Spinal cord (tissue), 10 donors: ENCODE measurements at places on chromosomes 3 and 15.
A peak's percentile ranks its signal among the peaks of the same experiment; 100 is the strongest.

DNA sequence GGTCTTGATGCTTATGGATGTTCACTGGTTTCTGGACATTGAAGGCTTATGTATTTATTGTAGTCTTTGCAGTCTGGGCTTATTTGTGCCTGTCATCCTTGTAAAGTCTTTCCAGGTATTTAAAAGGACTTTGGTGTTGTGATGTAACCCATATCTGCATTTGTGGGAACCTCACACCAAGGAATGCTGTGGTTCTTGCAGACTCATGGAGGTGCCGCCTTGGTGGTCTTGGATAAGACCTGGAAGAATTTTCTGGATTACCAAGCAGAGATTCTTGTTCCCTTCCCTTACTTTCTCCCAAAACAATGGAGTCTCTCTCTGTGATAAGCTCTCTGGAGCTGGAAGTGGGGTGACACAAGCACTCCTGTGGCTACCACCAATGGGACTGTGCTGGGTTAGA lies 363.5 kb upstream of the NECTIN3 start:
- DNase-seq, result no peak

GRCh38 chr3:102036472-102036871 lies 187.2 kb downstream of the NFKBIZ start:
- DNase-seq, result no peak

- DNase-seq, result no peak
These were observed 175.6 kb upstream of the ATP10A start for GRCh38 chr15:26038693-26039092.

DNA sequence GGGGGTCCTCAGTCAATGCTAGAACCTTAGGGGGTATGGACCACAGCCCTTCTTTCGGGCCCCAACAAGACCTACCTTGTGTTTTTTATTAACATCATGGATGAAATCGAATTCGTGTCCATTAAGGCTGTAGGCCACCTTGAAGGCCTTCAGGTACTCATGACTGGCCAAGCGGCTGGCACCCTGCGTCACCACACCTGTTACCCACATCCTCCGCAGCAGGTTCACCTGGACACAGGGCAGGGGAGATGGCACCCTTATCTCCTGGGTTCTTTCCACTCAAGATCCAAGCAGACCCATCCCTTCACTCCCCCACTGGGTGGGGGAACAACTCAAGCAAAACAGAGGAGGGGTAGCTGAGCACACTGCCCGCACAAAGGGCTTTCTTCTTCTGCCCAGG lies 6.6 kb downstream of the MFGE8 start:
- DNase-seq, result no peak

GRCh38 chr3:87046241-87046640 lies 55.3 kb upstream of the VGLL3 start:
- DNase-seq, result no peak

- no peak for DNase-seq
These were observed 153.5 kb downstream of the UACA start for GRCh38 chr15:70609889-70610288.

- no peak for DNase-seq
These were observed 125.5 kb downstream of the RAB11A start for GRCh38 chr15:65994832-65995231.

DNA sequence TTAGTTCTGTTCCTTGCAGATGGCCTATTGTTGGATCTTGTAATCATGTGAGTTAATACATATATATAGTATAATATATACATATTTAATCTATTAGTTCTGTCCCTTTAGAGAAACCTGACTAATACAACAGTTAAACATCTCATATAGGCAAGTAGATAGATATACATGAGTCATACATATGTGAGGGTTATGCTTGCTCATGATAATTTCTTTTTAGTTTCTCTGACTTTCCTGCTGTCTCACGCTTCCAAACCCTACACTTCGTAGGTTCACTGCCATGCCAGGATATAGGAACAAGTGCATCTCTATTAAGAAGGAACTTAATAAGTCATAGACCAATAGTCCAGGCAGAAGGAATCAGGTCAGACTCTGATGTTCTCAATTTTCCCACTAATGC lies 16.8 kb upstream of the CLDN16 start:
- no peak for DNase-seq

DNA sequence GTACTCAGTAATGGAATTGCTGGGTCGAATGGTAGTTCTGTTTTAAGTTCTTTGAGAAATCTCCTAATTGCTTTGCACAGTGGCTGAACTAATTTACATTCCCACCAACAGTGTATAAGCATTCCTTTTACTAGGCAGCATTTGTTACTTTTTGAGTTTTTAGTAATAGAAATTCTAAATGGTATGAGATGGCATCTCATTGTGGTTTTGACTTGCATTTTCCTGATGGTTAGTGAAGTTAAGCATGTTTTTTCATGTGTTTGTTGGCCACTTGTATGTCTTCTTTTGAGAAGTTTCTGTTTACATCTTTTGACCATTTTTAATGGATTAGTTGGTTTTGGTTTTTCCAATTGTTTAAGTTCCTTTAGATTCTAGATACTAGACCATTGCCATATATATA lies 28.4 kb downstream of the TP63 start:
- DNase-seq, result no peak

- no peak for DNase-seq
These were observed 87.7 kb downstream of the DNASE1L3 start for GRCh38 chr3:58122936-58123700.

GRCh38 chr15:52803467-52804306 lies 13.6 kb upstream of the ONECUT1 start:
- DNase-seq, result no peak

- DNase-seq, result no peak
These were observed 23.6 kb downstream of the SERPINI2 start for GRCh38 chr3:167450195-167450594.

DNA sequence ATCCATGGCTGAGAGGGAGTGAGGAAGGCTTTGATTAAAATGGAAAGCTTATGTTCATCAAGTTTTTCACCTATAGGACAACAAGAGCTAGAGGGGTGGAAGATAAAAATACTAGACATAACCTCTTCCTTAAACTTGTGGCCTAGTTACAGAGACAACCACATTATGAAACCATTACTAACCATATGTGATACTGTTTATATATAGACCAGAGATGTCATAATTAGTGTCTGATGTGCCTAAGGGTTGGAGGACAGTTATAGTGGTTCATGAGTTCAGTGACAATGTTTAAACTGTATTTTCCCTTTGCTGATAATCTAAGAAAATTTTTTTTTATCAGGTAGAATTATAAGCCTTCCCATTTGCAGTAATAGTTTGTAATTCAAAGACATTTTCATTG lies 23.7 kb downstream of the PHLDB2 start:
- DNase-seq, result no peak

DNA sequence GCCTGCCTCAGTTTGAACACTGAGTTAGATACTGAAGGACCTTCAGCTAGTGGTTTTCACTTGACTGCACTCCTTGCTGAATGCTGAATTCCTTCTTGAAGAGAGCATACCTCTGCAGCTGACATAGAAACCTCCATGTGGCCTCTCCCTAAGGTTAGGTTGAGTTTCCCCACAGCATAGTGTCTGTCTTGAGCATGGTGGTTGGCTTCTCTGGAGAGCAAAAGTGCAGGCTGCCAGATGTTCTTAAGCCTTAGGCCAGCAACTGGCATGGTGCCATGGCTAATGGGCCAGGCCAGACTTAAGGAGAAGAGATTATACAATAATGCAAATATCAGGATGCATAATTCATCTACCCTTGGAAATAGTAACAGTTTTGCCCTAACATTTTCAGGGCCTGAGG lies 545.6 kb upstream of the ZNF385D start:
- DNase-seq, result no peak

DNA sequence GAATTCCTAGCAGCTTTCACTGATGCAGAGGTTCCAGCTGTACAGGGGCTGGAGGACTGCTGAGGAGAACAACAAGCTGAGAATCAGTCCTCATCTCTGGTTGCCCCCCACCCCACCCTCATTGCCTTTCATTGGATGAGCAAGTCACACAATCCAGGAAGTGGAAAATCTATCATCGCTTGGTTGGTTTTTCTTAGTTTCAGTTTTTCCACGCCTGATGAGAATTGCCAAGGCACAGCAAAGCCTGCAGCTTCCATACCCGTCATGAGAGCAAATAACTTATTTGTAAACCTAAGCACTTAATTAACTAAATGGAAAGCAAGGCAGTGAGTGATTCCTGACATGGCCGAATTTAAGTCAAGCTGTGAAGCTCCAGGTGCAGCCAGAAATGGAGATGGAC lies 21.4 kb upstream of the LIPC start:
- no peak for DNase-seq

DNA sequence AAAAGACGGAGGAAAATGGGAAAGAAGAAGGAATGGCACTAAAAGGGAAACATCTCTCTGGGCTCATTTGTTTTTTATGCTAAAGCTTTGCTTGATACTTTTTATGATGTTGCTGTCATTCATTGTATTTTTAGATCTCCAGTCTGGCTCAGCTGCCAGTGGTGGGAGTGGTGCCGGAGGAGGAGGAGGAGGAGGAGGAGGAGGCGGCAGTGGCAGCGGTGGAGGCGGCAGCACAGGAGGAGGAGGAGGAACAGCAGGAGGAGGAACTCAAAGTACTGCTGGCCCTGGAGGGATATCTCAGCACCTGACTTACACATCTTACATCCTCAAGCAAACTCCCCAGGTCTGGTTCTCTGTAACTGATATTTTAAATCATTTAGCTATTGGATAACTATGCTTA lies 49.6 kb downstream of the MAP6D1 start:
- DNase-seq, result no peak

DNA sequence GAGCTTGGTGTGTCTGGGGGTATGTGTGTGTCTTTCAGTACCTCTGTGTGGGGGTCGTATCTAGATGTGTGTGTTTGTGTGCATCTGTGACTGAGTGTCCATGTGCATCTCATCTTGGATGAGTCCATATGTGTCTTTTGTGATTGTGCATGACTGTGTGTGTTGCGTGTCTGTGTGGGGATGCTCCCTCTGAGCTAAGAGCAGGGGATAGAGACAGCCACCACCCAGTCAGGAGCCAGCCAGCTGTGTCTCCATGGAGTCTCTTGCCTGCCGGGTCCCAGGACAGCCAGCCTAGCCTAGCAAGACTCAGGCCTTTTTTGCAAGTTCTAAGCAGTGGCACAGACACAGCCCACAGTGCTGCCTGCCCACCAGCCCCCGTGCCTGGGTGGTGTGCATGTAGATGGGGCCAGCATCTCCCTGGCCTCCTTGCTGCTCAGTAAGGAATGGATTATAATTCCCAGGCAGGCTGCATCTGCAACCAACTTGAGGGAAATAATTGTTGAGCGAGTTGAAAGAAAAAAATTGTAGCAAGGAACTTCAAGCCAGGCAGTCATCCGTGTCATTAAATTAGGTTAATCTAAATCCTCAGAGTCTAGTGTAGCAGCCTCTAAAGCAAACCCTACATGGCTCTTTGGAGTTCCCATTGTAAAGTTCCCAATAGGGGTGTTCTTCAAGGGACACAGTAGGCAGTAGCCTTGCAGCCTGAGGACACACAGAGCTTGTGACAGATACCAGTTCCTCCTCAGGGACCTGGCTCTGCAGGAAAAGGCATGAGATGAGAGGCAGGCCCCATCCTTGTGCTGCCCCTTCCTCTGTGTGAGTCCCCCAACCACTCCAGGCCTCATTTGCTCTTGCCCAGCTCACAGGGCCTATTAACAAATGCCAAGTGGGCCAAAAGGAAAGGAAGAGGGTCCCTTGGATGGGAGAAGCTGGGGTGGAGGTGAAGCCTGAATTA lies 35.9 kb upstream of the MRPS22 start:
- DNase-seq, result peak; percentile 38

DNA sequence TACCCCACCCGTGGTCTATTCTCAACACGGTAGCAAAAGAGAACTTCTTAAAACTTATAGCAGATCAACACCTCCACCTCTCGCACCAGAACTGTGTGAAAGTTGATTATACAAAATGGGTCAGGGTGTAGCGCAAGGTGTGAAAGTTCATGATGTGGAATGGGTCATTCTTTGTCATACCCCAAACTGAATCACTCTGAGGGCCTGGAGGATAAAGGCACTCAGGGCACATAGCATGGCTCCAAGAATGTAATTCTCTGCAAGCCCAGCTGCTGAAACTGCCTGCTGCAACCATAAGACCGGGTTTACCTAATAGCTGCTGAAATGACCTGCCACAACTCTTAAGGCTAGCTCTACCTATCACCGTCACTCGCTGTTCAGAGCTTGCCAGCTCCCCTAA lies 70.0 kb downstream of the FOXP1 start:
- DNase-seq, result no peak

DNA sequence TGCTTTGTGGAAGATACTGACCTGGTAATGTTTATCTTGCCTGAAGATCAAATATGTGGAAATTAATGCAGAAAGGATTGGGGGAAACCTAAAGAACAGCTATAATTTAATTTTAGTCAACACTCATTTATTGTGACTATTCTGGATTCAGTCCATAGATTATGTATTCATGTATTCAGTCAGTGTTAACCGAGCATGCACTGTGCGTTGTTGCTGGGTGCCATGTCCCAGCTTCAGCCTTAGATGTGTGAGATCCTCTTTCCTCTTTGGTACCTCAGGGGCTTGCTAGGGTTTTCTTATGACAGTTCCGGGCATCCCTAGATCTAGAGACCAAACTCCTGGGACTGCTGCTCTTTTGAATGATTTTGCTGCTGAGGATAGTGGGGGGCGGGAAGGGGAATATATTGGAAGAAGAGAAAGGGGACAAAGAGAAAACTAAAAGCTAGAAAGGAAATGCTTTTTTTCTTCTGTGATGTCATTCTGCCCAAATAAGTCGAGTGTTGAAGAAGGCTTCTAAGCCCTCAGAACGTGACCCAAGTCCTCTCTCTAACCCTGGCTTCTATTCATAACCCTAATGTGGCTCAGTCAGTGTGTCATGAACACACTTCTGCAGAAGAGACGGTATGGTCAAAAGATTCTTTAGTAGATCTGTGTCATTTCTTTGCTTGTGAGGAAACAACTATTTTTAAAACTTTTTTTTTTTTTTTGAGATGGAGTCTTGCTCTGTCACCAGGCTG lies 33.5 kb downstream of the STARD9 start:
- no peak for DNase-seq

DNA sequence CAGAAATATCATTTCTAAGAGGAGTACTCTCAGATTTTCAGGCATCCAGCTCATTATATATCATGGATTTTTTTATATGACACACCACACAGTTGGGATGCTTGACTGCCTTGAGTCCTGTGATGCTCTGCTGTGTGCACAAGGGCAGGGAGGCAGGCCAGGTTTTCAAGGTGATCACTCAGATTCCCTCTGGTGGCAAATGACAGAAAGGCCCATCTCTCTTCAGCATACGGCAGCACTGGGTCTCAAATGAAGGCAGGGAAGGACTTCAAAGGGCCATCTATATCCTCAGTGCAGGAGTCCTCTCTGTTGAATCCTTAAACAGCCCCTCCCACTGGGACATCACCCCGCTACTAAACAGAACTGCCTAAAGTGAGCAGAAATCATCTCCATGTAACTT lies 54.8 kb upstream of the MYO5C start:
- DNase-seq, result no peak

DNA sequence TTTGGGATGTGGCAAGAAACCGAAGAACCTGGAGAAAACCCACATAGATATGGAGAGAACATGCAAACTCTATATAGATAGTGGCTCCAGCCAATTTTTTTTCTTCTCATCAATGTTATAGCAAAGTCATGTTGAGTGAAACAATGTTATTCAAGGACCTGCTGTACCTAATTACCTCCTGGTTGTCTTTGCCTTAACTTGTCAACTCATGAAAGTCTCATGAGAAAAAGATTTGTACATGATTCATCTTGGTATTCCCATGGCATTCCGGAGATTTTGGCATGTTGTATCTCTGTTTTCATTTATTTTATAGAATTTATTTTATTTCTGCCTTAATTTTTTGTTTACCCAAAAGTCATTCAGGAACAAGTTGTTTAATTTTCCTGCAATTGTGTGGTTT lies 303.8 kb upstream of the CDIN1 start:
- DNase-seq, result no peak

- DNase-seq, result no peak
These were observed 6.0 kb downstream of the MINDY2 start for GRCh38 chr15:58777107-58777506.
